Fibroblast of mammary gland (primary cell): ENCODE measurements at places on chromosomes 2 and 18.

GRCh38 chr18:11784674-11785304 lies 66.4 kb upstream of the CHMP1B start:
- no peak for DNase-seq

DNA sequence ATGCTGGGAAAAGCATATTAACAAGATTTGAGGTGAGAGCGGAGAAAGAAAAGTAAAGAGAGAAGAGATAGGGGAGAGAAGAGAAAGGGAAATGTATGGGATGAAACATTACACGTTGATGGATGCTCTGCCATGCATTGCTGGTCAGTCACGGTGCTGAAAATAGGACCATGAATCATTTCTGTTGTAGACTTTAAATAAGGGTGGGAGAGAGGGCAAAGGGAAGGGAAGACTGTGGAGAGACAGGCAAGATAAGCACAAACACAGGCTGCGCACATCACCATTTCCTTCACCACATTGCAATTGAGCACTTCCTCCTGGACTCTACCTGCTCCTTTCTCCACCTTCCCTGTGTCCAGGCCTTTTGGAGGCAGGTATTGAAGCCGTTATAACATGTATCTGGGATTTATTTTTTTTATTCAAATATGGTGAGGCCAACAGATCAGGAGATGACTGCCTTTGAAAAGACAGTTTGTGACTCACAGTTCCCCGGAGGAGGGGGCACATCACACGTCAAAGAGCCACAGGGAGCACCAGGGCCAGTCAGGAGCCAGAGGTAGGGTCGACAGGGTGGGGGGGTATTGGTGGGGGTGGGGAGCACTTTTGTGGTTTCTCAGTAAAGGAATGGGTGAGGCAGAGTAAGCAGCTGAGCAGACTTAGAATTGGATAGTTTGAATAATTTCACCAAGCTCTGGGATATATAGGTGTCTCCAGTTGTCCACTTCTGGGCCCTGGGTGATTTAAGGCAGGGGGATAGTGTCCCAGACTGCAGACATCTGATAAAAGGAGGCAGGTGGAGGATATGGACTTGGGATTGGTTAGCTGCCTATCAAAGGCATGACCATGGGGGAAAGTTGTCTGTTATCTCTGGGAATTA lies 372.8 kb upstream of the ST6GAL2 start:
- DNase-seq, result no peak

DNA sequence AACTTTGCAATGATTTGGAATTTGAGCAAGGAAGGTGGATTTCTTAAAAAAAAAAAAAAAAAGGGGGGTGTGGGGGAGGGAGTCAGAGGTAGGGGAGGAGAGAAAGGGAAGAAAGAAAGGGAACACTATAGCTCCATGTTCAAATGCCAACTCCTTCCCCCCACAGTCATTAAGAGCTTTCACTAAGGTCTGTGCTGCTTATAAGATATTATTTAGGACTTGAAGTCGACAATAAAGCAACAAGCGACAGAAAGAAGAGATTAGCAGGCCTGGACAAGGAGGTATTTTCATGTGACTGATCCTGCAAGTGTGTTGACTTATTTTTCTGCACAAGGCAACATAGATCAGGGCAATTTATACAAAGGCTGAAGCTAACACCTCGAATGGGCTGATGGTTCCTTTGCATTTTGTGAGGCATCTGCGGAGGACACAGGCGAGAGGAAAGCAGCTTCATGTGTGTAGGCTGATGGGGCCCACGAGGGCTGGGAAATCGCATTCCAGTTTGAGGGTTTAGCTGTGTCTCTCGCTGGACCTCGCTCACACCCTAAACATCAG lies 382.0 kb downstream of the SOX11 start:
- no peak for DNase-seq

GRCh38 chr18:22303927-22304326 lies 113.8 kb downstream of the CTAGE1 start:
- DNase-seq, result no peak

DNA sequence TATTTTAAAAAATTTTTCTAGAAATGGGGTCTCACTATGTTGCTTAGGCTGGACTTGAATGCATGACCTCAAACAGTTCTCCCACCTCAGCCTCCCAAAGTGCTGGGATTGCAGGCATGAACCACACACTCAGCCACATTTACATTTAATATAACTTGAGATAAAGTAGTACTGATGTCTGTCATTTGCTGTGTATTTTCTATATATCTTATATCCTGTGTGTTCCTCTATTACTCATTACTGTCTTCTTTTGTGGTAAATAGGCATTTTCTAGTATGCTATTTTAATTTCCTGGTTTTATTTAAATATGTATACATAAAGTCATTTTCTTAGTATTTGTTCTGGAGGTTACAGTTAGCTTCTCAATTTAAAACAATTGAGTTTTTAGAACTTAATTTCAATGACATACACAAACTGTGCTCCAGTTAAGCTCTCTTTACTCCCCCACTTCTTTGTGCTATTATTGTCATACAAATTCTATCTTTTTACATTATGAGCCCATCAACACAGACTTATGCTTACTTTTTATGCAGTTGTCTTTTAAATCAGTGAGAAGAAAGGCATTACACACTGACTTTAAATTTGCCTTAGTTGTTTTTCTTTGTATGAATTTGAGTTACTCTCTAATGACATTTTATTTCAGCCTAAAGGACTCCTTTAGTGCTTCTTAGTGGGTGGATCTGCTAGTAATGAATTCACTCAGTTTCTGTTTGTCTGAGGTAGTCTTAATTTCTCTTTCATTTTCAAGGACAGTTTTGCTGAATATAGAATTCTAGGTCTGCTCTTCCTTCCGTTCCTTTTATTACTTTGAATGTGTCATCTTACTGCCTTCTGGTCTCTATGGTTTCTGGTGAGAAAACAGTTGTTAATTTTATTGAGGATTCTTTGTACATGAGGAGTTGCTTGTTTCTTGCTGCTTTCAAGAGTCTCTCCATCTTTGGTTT lies 6.2 kb upstream of the INPP4A start:
- DNase-seq, result no peak

- DNase-seq, result peak; percentile 79
Observed at GRCh38 chr18:154151-154550, 4.2 kb upstream of the USP14 start.

- no peak for DNase-seq
Observed at GRCh38 chr18:74069178-74070050, 78.2 kb downstream of the FBXO15 start.

DNA sequence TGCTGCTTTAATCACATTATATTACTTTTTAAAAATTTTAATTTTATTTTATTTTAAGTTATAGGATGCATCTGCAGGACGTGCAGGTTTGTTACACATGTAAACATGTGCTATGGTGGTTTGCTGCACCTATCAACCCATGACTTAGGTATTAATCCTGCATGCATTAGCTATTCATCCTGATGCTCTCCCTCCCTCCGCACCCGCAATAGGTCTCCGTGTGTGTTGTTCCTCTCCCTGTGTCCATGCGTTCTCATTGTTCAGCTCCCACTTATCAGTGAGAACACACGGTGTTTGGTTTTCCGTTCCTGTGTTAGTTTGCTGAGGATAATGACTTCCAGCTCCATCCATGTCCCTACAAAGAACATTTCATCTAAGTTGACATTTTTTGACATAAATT lies 283.2 kb downstream of the CYRIA start:
- no peak for DNase-seq

DNA sequence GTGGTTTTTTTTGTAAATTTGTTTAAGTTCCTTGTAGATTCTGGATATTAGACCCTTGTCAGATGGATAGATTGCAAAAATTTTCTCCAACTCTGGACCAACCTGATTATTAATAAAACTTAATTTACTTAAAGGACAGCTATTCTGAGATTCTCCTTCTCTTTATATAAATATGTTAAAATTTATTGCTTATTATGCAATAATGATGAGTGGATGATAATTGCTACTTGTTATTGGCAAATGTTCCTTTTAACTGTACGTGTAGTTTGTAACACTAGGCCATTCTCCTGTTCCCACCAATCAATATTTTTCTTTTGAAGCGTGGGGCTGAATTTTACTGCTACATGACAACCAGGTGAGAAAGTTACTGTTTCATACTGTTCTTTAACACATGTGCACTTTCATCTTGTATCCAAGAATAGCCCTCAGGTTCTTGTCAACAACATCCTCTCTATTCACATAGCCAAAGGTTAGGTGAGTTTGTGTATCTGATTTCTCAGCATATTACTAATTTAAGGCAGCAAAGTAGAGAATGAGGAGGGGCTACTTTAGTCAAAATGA lies 16.6 kb upstream of the STK17B start:
- no peak for DNase-seq

DNA sequence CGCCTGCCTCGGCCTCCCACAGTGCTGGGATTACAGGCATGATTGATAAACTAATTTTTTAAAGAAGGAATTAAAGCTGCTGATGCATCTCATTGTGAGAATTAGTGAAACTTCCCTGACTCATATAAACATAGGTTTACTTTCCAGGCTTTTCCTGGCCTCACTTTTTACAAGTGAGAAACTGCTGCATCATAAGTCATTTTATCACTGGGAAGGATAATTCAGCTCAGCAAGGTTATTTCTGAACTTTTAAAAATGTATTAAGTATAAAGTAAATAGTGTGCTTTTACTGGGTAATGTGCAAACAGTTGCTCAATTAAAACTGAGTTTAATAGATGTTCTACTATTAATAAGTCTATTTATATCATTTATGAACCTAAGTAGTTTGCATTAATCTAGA lies 1130.3 kb upstream of the CDH2 start:
- DNase-seq, result peak; percentile 2
